ENCODE measurements at places on chromosomes 5 and 9. TPM values are rescaled to one million over a fixed set of nuclear protein-coding genes. Genes with fewer than 3 reads are reported as not detected.
A peak's percentile ranks its signal among the peaks of the same experiment; 100 is the strongest.

DNA sequence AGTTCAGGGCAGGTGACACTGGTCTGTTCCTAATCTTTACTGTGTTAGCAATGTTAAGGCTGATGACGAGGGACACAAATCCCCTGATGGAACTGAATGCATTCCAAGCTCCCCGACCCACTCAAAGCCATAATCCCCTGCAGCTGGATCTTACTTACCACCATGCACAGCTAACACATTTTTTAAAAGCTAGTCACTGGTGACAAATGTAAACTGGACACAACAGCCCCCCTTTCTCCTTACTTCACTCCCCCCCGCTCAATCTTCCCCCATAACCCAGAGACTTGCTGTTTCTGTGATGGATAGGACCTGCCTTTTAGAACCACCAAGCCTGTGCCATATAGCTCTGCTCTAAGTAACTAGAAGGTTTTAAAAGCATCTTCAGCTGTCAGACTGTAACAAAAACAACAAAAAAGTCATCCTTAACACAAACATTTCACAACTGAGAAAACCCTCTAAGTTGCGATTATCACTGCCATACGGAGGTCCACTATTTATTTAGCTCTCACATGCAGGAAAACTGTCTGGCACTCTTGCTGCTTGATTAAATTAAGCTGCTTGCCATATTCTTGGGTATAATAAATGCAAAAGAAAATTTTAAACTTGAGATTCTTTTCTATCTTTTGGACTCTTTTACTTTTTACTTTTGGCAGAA lies 44.4 kb downstream of the BNC2 start:
- no peak overlapping the region for H3K27ac ChIP-seq
- no peaks in the 10 kb centered on the region for H3K4me1 ChIP-seq
- H3K36me3 ChIP-seq: no peaks in the 10 kb centered on the region

DNA sequence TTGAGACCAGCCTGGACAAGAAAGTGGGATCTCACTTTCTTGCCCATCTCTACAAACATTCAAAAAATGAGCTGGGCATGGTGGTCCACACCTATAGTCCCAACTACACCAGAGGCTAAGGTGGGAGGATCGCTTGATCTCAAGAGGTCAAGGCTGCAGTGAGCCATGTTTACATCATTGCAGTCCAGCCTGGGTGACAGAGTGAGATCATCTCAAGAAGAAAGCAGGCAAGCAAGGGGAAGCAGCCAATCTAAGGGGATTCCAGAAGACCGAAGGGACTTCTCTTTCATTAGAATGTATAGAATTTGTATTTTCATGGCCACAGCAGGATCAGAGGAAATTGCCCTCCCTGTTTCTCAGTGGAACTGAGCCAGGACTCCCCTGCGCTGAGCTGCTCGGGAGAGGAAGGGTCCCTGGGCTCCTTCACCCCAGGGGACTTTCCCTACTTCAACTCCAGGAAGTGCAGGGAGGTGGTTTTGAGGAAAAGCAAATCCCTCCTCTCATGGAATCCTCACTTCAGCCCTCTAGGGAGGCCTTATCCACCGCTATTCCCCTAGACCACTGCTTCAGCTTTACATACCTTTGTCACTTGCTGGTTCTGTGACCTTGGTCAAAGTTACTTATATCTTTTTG lies 12.1 kb downstream of the WWC1 start:
- no peak overlapping the region for H3K4me3 ChIP-seq
- no peaks in the 10 kb centered on the region for H3K27me3 ChIP-seq
- H3K27ac ChIP-seq: no peak overlapping the region
- no peaks in the 10 kb centered on the region for H3K4me1 ChIP-seq
- no peak for DNase-seq
- no peaks in the 10 kb centered on the region for H3K36me3 ChIP-seq

- peaks cover 38% of the 10 kb centered on the region for H3K4me1 ChIP-seq
- peak; percentile 42 for DNase-seq
- H3K27me3 ChIP-seq: no peaks in the 10 kb centered on the region
- H3K4me3 ChIP-seq: peak overlapping the region; percentile 33
- no peaks in the 10 kb centered on the region for H3K36me3 ChIP-seq
- peak overlapping the region; percentile 15 for H3K27ac ChIP-seq
Measured at GRCh38 chr5:173618927-173619519, 2.6 kb upstream of the BOD1 start.

GRCh38 chr5:134604908-134605307 lies 27.7 kb downstream of the SAR1B start:
- H3K27ac ChIP-seq: peak overlapping the region; percentile 99
- peaks cover 49% of the 10 kb centered on the region for H3K36me3 ChIP-seq
- no peaks in the 10 kb centered on the region for H3K27me3 ChIP-seq
- peaks cover 77% of the 10 kb centered on the region for H3K4me1 ChIP-seq
- DNase-seq: no peak

DNA sequence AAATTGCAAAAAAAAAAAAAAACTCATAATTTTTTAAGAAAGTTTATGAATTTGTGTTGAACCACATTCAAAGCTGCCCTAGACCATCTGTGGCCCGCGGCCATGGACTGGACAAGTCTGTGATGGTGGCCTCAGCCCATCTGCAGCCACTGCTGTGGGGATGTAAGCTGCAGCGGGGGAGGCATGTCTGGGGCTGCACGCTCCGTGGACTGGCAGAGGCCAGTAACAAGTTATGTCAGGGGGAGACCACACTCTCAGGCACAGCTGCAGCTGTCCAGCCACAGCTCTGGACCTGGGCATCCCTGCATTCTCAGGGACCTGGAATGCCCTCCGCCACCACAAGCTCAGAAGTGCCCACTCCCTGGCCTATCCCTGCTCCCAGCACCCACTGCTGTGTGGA lies 1272.3 kb upstream of the CDH9 start:
- no peak overlapping the region for H3K27ac ChIP-seq
- DNase-seq: no peak
- peaks cover 2% of the 10 kb centered on the region for H3K36me3 ChIP-seq
- no peak overlapping the region for H3K4me3 ChIP-seq
- no peaks in the 10 kb centered on the region for H3K27me3 ChIP-seq

DNA sequence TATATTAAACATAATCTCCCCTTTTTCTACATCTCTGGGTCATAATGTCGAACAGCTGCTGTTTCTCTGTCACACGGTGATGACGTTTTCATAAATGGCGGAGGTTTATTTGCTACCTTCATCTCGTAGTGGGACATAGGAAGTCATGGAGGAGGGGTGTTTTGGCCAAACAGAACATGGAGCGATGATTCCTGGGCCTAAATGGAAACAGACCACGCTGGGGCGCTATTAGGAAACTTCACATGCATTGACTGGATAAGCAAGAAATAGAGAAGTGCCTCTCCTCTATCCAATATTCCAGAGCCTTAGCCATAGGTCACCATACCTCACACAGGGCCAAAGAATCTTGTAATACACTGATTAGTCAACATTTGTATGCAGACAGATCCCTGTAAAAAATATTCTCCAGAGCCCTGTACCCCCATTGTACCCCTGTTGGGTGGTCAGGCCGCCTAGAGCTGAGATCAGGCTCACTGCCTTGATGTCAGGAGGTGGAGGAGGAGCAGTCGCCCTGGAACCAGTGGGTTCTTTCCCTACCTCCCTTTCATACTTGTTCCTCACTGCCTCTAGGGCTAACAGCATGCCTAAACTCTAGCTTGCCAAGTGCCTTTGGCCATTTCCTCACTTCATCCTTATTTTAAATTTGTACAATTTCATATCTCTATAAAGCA lies 77.8 kb upstream of the SPIN1 start:
- peaks cover 41% of the 10 kb centered on the region for H3K4me1 ChIP-seq
- H3K36me3 ChIP-seq: no peaks in the 10 kb centered on the region
- H3K4me3 ChIP-seq: no peak overlapping the region
- H3K27ac ChIP-seq: no peak overlapping the region

DNA sequence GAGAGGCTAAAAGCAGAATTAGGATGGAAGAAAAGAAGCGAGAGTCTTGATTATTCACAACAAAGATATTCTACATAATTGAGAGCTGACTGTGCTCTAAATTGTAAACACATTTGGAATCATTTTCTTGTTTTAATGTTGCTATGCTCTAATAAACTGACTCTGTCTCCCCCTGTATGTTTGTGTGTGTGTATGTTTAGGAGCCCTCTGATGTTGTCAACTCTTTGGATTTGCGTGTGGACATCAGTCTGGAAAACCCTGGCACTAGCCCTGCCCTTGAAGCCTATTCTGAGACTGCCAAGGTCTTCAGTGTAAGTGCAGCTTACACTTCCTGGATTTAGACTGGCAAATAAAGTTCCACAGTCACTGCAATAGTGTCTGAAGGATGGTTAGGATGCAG lies 37.8 kb downstream of the MOCS2 start:
- H3K27ac ChIP-seq: no peak overlapping the region
- DNase-seq: no peak
- peaks cover 29% of the 10 kb centered on the region for H3K4me1 ChIP-seq
- peaks cover 1% of the 10 kb centered on the region for H3K36me3 ChIP-seq
- peaks cover 48% of the 10 kb centered on the region for H3K27me3 ChIP-seq
- H3K4me3 ChIP-seq: no peak overlapping the region

- no peak overlapping the region for H3K27ac ChIP-seq
- H3K4me3 ChIP-seq: no peak overlapping the region
- peaks cover 44% of the 10 kb centered on the region for H3K27me3 ChIP-seq
- H3K36me3 ChIP-seq: no peaks in the 10 kb centered on the region
Measured at GRCh38 chr5:141785711-141786110, 92.5 kb downstream of the PCDH1 start.

GRCh38 chr5:67292201-67292940 lies 95.8 kb upstream of the CD180 start:
- H3K27ac ChIP-seq: no peak overlapping the region
- DNase-seq: no peak
- H3K36me3 ChIP-seq: no peaks in the 10 kb centered on the region
- H3K4me3 ChIP-seq: no peak overlapping the region

DNA sequence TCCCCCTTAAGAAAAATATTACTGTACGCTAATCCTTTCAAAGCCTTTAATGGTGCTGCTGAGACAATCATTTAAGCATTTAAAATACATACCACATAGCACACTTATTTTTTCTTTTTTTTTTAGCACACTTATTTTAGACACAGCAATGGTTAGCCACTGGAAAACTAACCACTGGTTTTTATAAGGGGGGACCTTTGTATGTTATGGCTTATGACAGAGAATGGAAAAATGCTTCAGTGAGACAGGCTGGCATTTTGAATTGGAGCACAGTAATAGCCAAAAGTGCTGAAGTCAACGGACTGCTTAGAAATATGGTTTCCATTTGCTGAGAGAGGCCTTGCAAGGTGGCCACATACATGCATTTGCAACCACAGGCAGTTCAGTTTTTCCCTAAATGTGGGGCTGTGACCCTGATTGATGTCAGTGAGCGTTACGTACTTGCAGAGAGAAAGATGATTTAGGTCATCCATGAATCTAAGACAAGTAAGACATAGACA lies 28.5 kb downstream of the AOPEP start:
- H3K36me3 ChIP-seq: peaks cover 2% of the 10 kb centered on the region
- DNase-seq: no peak
- H3K4me1 ChIP-seq: no peaks in the 10 kb centered on the region
- H3K27me3 ChIP-seq: no peaks in the 10 kb centered on the region
- H3K27ac ChIP-seq: no peak overlapping the region

DNA sequence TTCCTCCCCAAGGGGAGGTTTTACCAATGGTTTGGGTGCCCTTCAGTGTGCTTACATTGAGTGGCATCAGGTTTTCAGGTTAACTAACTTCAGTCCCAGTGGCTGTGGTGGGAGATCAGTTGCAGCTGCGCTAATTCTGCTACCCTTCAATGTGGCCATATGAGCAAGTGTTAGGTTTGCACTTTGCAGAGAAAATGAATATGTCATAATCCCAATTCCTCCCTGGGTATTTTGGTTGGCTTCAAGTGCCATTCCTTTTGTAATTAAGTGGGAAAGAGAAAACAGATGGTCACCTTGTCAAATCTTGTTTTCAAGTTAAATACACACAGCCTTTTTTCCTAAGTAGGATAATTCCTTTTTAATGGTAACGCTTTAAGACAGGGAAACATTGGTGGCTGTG lies 236.2 kb downstream of the TLE4 start:
- H3K36me3 ChIP-seq: no peaks in the 10 kb centered on the region
- H3K27me3 ChIP-seq: no peaks in the 10 kb centered on the region
- no peak overlapping the region for H3K27ac ChIP-seq
- peaks cover 15% of the 10 kb centered on the region for H3K4me1 ChIP-seq
- DNase-seq: no peak

GRCh38 chr9:135610290-135611141 lies 28.8 kb downstream of the GLT6D1 start:
- no peaks in the 10 kb centered on the region for H3K27me3 ChIP-seq
- no peak overlapping the region for H3K27ac ChIP-seq
- no peaks in the 10 kb centered on the region for H3K4me1 ChIP-seq
- DNase-seq: no peak
- no peaks in the 10 kb centered on the region for H3K36me3 ChIP-seq

DNA sequence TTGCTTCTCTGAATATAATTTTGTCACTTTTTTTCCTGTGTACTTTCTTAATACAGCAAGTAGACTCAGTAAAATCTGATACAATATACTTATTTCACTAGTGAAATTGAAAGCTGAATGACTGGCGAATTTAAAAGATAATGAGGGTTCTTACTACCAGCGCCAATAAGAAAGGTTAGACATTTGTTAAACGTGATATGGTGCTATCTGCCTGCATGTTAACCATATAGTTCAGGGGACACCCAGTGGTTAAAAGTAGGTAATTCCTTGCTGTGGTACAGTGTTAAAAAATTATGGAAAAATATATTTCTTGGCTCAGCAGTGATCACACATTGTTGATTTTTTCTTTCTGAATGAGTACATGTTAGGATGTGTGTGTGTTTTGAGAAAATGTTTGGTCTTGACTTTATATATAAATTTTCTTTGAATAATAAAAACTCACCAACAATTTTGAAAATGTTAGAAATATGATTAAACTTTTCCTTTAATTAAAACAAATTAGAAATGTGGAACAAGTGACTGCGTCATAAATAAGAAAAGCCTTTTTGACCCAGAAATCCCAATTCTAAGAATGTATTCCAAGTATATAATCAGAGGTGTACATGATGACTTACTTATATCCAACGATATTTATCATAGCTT lies 25.8 kb downstream of the CAST start:
- H3K27me3 ChIP-seq: no peaks in the 10 kb centered on the region
- no peaks in the 10 kb centered on the region for H3K4me1 ChIP-seq
- H3K27ac ChIP-seq: peak overlapping the region; percentile 31
- H3K36me3 ChIP-seq: peaks cover 4% of the 10 kb centered on the region
- H3K4me3 ChIP-seq: peak overlapping the region; percentile 58

DNA sequence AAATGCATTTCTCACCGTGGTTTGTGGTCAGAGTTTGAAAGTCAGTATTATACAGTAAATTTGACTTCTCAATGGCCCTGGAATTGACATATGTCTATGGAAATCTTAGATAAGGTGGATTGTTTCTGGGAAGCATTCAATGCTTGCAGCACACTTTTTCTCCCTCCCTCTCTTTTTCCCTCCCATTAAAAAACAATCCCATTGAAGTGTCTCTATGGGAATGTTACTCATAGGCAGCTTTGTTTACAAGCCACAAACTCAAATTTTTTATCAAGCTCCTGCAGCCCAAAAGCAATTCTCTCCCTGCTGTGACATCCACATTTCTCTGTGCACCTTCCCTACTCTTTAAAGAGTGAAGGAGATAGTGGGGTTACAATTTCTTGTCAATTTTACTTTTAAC lies 292.1 kb downstream of the ARRDC3 start:
- no peak overlapping the region for H3K27ac ChIP-seq
- peaks cover 14% of the 10 kb centered on the region for H3K27me3 ChIP-seq
- no peaks in the 10 kb centered on the region for H3K36me3 ChIP-seq
- H3K4me1 ChIP-seq: no peaks in the 10 kb centered on the region
- H3K4me3 ChIP-seq: no peak overlapping the region

Gene TGFBI
- not detected for total RNA-seq

Gene SPINK6
- not detected for total RNA-seq

Gene SNX2
- total RNA-seq: 38.2 TPM

Gene EIF4E1B
- total RNA-seq: not detected

Gene DMGDH
- 19.2 TPM for total RNA-seq

Gene PCDHA4
- not detected for total RNA-seq

Gene FOXI1
- not detected for total RNA-seq

Gene NHP2
- 122 TPM for total RNA-seq

Gene PKD2L2
- not detected for total RNA-seq
